DMS 273 treated with DMSO at 0.1 percent for 48 hours (cell line): ENCODE measurements at places on chromosomes 1 and 21.

- DNase-seq = peak; percentile 93
Observed at GRCh38 chr1:155206891-155207805, 549 bp downstream of the THBS3 start.

GRCh38 chr1:57991289-57991688 is 555.2 kb downstream of the OMA1 start:
- no peak for DNase-seq

GRCh38 chr1:181101581-181102226 is 13.2 kb downstream of the IER5 start:
- DNase-seq = peak; percentile 68

DNA sequence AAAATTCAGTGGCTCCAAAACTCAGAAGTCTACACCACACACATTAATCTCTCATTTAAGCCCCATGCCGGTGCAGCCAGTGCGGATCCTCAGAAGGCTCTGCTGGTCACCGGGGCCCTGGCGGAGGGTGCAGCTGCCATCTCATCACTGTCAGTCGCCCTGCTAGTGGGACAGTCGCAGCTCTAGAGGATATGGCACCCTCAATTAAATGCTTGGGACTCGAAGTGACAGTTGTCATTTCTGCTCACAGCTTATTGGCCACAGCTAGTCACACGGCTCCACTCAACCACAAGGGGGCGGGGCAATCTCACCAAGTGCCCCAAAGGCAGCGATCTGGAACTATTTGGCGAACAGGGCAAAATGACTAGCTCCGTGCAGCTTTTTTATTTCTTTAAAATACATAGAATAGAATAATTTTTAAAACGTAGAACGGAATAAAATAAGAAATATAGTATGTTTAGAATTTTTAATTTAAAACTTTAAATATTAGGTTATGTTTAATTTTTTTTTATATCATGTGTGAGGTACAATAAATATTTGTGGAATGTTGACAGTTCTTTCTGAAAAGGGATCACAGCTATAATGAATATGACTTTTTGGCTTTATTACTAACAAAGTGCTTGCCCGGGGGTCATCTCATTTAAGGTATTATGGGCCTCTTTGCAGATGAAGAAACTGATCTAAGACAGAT is 8.0 kb upstream of the MAN1C1 start:
- peak; percentile 32 for DNase-seq

DNA sequence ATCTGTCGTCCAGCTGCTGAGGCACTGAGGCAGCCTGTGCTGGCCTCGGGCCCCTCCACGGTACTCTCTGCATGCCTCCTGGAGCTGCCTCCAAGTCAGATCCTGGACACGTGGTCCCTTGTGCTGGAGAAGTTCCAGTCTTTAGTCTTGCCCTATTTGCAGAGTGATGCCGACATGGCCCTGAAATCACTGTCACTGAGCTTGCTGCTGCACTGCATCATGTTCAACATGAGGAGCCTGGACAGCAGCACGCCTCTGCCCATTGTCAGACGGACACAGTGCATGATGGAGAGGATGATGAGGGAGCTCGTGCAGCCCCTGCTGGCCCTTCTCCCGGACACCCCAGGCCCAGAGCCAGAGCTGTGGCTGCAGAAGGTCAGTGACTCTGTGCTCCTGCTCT is 10.0 kb downstream of the URB2 start:
- DNase-seq = no peak

- DNase-seq = no peak
Observed at GRCh38 chr1:156337052-156337887, 822 bp downstream of the CCT3 start.

DNA sequence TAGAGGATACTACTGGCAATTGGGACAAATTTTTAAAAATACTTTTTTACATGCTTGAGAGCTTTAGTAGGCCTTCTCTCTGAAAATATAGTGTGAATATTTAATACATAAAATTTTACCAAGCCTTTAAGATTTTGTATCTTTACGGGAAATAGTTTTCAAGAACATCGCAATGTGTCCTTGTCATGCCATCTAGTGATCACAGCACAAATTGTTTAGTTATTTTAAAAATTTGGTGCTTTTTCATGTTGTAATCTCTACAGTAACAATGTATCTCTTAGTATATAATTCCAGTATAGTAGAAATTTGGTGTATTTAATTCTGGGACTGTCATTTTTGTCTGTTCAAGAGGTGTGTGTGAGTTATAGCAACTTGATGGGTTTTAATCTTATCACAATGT is 6.7 kb downstream of the CDC7 start:
- DNase-seq = no peak

DNA sequence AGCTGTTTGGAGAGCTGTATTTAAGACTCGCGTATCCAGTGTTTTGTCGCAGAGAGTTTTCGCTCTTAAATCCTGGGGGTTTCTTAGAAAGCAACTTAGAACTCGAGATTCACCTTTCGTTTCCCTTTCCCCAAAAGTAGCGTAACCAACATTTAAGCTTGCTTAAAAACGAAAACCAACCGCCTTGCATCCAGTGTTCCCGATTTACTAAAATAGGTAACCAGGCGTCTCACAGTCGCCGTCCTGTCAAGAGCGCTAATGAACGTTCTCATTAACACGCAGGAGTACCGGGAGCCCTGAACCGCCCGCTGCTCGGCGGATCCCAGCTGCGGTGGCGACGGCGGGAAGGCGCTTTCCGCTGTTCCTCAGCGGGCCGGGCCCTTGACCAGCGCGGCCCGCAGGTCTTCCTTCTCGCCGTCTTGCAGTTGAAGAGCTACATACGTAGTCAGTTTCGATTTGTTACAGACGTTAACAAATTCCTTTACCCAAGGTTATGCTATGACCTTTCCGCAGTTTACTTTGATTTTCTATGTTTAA is 1.9 kb downstream of the OLIG1 start:
- DNase-seq = no peak

- no peak for DNase-seq
Observed at GRCh38 chr1:22880174-22880601, 92.5 kb downstream of the LACTBL1 start.

DNA sequence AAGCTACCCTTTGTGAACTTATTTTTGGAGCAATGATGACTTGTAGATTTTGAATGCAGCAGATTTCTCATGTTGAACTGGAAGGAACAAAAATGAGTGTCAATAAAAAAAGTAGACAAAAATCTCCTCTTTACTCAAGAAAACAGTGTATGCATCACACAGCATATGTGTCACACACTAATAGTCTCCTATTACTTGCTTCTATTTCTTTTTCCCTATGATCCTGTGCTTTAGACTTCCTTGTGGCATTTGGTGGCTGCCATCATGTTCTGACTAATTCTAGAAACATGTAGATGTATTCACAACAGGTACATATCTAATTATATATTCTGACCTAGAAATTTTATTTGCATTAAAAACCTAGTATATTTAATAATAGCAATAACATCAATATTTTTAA is 14.3 kb downstream of the RC3H1 start:
- no peak for DNase-seq

GRCh38 chr21:41755258-41755933 is 11.5 kb downstream of the RIPK4 start:
- DNase-seq = no peak

DNA sequence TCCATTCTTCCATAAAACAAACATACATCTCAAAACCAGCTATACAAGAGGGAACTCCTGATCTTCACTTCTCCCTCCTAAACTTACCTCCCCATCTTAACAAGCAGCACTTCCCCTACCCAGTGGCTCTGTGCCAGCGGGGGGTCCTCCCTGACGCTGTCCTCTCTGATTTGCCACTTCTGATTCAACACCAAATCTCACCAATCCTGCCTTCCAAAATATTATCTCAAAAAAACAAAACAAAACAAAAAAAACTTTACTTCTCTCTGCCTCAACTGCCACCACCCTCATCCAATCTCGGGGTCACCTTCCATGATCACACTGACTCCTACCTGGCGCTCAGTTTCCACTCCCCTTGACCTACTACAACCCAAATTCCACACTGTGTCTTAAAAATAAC is 72.8 kb downstream of the SLC45A1 start:
- DNase-seq = no peak

DNA sequence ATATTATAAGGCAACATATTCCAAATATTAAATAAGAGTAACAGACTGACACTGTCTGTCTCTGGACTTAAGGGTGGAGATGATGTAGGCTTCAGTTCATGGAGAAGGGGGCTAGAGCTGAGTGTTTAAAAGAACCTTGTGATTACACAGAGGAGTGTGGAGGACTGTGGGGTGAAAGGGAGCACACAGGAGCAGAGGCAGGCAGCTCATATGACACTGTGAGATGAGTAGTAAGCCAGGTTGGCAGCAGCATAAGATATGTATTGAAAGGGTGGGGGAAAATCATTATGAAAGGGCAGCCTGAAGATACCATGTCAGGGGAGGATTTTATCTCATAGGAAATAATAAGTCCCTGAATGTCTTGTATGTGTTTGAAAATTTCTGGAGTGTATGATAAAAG is 104.5 kb downstream of the AK5 start:
- no peak for DNase-seq

- DNase-seq = no peak
Observed at GRCh38 chr1:204560590-204561150, 44.5 kb downstream of the MDM4 start.

GRCh38 chr1:235697508-235697907 is 47.9 kb upstream of the GNG4 start:
- no peak for DNase-seq

- DNase-seq = no peak
Observed at GRCh38 chr1:185317886-185318310, 855 bp upstream of the IVNS1ABP start.

DNA sequence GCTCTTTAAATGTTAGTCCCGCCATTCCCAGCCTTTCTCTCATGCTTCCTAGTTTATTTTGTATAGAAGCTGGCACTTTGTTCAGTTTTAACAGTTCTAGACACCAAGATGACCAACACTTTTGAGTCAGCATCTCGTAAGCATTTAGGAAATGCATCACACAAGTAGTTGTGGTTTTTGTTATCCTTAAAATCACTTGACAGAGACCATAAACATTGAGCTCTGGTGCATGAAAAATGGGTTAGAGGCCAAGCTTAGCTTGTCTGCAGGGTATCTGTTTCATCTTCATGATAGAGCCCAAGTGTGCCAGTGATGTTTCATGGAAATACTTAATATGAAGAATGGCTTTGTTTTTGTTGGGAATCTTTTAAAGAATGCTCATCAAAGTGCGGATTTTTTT is 159.7 kb downstream of the DISP1 start:
- no peak for DNase-seq

GRCh38 chr1:208724079-208724478 is 479.9 kb upstream of the PLXNA2 start:
- DNase-seq = no peak

DNA sequence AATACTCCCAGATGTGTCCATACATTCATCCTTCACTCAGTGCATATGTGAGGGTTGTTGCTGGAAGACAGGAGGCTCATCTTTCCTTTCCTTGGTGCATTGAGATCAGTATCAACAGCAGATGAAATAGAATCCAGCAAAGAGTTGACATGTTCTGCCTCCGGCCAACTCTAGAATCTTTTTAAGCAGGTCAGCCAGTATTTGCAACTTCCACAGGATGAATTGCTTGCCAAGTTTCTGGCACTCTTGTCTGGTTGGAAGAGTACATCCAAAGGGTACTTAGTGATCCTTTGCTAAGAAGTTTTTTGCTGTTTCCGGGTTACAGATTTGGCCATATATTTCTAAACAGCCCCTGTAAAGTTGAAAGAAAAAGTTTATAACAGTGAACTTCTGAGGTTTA is 21.1 kb downstream of the SYNC start:
- no peak for DNase-seq

GRCh38 chr1:87786861-87787545 is 458.3 kb downstream of the LMO4 start:
- no peak for DNase-seq

- DNase-seq = no peak
Observed at GRCh38 chr1:7177438-7178146, 392.3 kb downstream of the CAMTA1 start.

GRCh38 chr1:16175610-16176553 is 20.0 kb upstream of the EPHA2 start:
- DNase-seq = no peak

GRCh38 chr1:85587841-85588240 is 7.3 kb downstream of the CCN1 start:
- no peak for DNase-seq
